ENCODE measurements at places on chromosomes 4 and X.
A peak's percentile ranks its signal among the peaks of the same experiment; 100 is the strongest.

DNA sequence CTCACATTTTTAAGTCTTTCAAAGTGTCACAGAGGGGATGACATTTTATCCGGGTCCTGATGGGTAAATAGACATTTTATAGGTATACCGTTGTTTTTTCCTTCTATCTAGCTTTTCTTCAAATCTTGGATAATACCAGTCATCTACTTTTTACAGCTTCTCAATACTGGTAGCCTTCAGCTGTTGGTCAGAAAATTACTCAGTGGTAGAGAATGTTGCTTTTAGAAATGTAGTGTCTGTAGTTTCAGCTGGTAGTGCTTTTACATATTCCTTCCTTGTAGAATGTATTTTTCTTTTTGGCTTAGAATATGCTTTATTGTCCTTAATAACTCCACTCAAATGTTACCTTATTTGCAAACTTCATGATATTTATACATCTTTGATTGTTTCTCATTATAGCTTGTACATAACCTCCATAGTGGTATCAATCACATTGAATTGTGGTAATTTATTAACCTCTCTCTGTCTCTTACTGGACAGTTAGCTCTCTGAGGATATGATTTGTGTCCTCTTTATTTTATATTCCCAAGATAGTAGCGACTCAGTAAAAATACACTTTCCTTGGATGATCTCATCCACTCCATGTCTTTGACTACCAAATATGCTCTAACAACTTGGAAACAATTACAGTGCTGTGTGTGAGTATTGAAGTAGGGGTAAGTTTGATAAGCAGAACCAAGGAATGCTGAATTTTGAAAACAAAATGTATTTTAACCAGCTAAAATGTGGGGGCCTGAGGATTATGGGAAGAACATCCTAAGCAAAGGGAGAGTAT is 53.8 kb downstream of the RAP1GDS1 start:
- DNase-seq, result no peak

DNA sequence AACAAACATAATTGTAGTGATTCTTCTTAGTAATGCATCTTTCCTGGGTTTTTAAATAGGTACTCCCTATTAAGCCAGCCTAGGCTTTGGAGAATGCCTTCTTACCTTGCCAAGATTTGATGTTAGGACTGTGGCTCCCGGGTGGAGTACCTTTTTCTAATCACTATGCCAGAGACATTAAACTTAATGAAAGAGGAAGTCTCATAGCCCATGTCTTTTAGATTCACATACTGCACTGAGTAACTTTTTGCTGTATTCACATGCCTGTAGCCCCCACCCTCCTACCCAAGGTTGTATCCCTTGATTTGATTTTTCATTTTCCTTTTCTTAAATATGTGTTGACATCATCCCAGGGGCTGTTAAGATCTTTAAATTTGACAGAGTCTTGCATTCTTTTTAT is 104.2 kb upstream of the TLR2 start:
- DNase-seq, result no peak

GRCh38 chr4:173057442-173057841 is 111.2 kb upstream of the GALNT7 start:
- DNase-seq, result no peak

- DNase-seq, result no peak
Observed at GRCh38 chr4:136680271-136680670, 852.0 kb downstream of the PCDH18 start.

- no peak for DNase-seq
Observed at GRCh38 chrX:24658421-24658820, 11.3 kb upstream of the PCYT1B start.

DNA sequence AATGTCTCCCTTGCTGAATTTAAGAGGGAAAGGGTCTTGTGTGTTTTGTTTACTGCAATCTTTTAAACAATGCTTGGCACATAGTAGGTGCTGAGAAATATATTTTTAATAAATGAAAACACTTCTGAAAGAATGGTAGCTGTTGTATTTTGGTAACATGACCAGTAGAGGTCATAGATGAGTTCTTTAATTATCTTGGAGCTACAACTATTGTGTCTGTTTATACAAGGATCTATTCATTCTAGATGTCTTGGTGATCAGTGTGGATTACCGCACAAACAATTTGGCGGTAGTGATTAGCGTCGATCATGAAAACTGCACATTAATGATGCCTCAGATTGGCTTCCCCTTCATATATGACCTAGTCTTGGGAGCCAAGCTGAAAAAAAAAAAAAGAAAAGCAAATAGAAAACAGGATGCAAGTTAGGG is 21.4 kb upstream of the SCRG1 start:
- peak; percentile 14 for DNase-seq

- DNase-seq, result no peak
Observed at GRCh38 chr4:58809948-58810347, 1699.8 kb upstream of the IGFBP7 start.

DNA sequence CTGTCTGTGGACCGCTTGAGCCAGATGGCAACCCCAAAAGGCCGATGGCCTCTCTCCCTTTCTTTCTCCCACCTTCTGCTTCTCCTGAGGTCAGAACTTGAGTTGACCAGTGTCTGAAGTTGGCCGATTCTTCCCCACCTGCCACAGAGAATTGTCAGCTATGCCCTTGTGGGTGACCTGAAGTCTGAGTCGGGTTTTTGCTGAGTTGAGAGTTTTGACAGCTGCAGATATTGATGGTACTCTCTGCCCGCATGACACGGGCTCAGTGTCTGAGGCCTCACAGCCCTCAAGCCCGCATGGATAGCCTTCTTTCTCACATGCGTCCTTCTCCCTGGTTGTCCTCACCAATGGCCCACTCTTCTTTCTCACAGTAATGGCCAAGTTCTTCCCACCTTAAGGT is 111.0 kb downstream of the EFNB1 start:
- no peak for DNase-seq

DNA sequence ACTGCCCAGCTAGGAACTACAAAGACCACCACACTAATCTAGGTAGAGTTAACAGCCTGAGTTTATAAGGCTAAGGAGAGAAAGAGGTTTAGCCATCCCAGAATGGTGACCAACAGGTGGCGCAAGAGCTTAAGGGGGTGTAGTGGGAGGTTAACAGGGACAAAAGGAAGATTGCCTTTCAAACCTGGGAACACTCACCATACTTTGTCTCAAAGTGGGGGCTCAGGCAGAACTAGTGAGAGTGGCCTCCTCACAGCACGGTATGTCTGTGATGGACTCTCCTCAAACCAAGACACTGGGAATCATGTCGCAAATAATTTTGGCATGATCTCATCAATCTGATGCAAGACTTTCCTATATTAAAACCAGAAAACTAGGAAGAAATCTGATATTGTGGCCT is 23.4 kb downstream of the CCNI start:
- DNase-seq, result peak; percentile 49

- DNase-seq, result no peak
Observed at GRCh38 chr4:118338981-118339765, 13.6 kb downstream of the PRSS12 start.

GRCh38 chrX:18026166-18026565 is 165.1 kb upstream of the RAI2 start:
- DNase-seq, result no peak

DNA sequence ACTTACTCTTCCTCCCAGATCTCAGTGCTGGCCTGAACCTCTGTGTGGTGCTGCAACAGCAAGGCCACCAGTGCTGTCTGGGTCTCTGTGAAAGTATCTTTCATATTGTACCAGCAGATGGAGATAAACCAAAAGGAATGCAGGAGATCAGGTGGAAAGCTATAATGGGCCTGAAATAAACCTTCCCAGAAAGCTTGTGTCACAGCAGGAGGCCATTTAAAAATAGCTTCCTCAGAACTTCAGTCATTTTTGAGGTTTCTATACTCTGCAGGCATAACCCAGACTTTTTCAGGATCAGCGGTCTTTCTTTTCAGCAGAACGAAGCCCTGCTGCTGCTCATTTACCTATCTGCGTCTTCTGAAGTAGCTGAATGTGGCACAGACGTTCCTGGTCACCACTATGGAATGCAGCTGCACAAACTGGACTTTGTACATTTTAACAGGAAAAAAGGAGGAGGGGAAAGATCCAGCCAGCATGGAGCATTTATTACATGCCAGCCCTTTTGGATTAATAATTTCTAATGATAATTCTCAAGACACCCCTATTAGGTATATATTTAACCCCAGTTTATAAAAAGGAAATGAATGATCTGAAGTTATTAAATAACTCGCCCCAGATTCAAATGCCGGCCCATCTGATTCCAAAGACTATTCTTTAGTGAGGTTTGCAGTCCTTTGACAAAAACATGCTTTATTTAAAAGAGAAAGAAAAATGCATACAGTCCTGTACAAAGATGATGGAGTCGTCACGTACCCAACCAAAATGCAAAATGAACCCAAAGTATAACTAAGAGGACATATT is 119.7 kb downstream of the NFKB1 start:
- peak; percentile 38 for DNase-seq

DNA sequence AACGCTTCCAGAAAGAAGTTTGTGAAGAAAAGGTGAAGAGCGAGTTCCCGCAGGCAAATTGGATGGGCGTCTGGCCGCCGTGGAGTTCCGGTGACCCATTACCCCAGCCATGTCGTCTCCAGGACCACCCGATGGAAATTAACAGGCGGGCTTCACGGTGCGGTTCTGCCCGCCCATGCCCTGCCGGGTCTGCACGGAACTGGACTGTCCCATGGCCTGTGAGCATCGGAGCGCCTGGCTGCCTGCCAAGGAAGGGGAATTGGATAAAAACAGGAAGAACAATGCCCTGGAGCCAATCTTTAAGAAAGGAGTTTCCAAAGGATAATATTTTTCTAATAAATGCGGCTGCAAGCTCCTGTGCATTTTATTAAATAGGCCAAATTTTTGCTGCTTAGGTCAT is 319.8 kb upstream of the SLC7A11 start:
- DNase-seq, result no peak

GRCh38 chrX:42087960-42088359 is 164.6 kb upstream of the CASK start:
- DNase-seq, result no peak

DNA sequence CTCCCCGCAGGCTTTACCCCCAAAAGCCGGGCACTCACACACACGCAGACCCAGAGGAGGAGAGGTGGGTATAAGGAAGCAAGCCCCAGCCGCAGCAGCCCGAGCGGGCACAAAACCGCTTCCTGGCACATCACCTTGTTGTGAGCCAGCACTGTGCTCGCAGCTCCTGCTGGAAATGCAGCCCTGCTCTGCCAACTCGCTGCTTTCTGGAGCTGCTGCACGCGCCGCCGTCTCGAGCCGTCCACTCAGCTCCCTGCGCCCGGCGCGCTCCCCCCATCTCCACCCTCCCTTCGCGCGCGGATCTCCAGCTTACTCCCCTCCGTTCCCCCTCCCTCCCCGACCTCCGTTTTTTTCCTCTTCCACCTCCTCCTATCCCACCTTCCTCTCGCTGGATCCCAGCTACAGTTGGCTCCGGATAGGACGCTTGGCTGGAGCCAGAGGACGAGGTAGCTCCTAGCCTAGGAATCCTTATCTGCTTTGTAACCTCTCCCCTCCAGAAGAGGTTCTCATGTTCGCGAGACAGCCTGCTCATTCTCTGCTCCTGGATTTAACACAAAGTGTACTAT is at the start of gene SPOCK3:
SPOCK3 (minus strand) TSS at position 179 of the 566 bp plus-strand sequence.
- DNase-seq, result no peak

GRCh38 chr4:123587983-123588494 is 191.4 kb downstream of the SPRY1 start:
- no peak for DNase-seq

GRCh38 chr4:105196523-105197145 is 50.0 kb downstream of the TET2 start:
- DNase-seq, result no peak

DNA sequence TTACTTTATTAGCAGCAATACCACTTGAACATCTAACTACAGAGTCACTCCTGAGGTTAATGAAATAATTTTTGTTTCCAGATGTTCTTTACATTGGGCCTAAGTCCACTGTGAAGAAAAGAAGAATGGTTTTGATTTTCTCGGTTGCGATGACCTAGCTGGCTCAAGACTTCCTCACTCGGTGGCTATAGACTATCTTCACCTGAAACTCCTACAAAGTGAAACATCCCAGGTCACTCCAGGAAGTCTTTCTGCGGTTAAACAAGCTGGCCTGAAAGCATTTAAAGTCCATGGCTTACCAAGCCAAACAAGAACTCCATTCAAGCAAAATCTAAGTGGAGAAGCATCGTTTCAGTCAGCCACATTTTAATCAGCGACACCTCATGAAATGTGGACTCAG is 13.7 kb upstream of the SORBS2 start:
- DNase-seq, result no peak

DNA sequence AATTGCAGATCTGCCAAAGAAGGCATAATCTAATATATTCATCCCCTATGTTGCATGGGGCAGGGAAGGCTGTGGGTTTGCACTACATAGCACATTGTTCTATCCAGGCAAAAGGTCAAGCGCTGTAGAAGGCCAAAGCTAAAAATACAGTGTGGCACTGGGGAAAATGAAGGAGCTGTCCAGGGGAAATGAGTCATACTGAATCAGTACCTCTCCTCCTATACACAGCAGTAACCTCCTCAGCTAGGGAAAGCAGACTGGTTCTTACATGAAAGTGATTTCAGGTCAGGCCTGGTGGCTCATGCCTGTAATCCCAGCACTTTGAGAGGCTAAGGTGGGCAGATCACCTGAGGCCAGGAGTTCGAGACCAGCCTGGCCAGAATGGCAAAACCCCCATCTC is 31.0 kb upstream of the SLC25A4 start:
- DNase-seq, result no peak

DNA sequence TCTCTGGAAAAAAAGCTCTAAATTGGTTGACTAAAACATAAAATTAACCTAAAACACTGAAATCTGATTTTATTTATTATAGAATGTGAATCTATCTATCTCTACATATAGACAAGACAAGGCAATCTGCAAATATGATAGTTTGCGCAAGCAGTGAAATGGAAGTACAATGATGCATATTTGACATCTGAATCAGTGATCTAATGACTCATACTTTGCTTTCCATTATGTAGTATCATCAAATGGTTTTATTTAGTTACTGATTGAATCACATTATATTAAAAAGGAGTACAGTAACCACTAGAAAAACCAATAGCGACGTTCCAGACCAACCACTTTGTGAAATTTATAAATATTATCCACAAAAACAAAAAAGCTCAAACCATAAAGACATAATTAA is 1969.3 kb downstream of the PCDH7 start:
- DNase-seq, result no peak

DNA sequence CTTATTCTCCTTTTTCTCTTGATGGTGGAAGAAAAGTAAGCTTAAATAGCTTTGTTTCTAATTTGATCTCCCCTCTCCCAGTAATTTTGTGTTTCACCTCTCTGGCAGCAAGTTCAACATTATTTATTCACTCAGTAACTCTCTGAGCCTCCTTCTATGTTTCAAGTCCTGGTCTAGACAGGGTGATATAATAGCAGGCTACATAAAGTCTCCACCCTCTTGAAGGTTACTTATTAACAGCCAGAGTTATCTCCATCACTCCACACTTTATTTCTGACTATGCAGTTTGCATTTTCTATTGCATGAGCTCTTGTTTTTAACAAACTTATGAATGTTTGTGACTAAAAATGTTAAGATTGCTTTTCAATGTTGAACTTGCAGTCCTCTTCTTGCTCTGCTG is 17.8 kb upstream of the ANOS1 start:
- DNase-seq, result no peak

GRCh38 chr4:182938205-182938645 is 21.0 kb upstream of the DCTD start:
- DNase-seq, result peak; percentile 35

GRCh38 chr4:1743975-1744374 is 22.7 kb downstream of the TACC3 start:
- DNase-seq, result no peak

GRCh38 chr4:139609647-139610046 is 53.6 kb upstream of the SETD7 start:
- no peak for DNase-seq

Measured in T-helper 1 cell (primary cell).